ENCODE measurements at places on chromosomes 12 and 14. TPM values are rescaled to one million over a fixed set of nuclear protein-coding genes. Genes with fewer than 3 reads are reported as not detected.

- no peak for DNase-seq
Measured at GRCh38 chr14:29085546-29085945, 319.0 kb downstream of the FOXG1 start.

DNA sequence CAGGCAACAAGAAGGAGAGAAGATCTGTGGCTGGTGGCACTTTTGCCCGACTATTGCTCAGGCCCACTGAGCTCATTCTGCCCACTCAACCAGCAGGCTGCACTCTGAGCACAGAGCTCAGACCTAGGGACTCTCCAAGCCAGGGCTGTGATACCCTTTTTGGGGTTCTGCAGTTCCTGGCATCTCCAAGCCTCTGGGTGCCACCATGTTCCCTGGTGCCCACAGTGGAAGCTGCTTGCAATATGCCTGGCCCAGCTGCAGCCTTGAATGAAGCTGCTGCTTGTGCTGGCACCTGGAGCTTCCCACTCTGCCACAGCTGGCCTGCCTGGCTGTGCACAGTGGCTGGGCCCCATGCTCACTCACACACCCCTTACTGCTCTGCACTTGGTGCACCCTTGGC is 236.1 kb downstream of the ADGRD1 start:
- DNase-seq, result no peak

GRCh38 chr14:92647797-92648279 is 100.6 kb downstream of the LGMN start:
- DNase-seq, result no peak

DNA sequence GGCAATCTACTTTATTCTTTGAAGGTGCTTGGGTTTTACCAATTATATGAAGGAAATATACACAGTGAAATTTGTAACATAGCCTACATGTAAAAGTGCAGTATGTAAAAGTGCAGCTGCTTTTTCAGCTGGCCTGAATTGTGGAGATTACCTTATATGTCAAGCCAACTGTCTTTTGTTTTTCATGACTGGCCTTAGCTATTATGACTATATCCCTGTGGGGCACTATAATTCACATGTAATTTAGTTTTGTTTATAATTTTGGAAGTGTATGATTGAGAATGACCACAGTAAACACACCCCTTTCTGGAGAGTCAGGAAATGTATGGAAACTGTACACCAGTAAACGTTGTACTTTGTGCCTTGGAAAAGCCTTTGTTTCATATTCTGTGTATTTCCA is 435.0 kb upstream of the STXBP6 start:
- DNase-seq, result no peak

GRCh38 chr12:45622210-45622937 is 107.1 kb upstream of the ARID2 start:
- DNase-seq, result no peak

INSM2 gene
- not detected for total RNA-seq

PRB2 gene
- total RNA-seq, result not detected
